ENCODE measurements at places on chromosomes 16 and 17.

- peak; percentile 90 for DNase-seq
These were observed 22.4 kb downstream of the C17orf75 start for GRCh38 chr17:32319548-32319905.

DNA sequence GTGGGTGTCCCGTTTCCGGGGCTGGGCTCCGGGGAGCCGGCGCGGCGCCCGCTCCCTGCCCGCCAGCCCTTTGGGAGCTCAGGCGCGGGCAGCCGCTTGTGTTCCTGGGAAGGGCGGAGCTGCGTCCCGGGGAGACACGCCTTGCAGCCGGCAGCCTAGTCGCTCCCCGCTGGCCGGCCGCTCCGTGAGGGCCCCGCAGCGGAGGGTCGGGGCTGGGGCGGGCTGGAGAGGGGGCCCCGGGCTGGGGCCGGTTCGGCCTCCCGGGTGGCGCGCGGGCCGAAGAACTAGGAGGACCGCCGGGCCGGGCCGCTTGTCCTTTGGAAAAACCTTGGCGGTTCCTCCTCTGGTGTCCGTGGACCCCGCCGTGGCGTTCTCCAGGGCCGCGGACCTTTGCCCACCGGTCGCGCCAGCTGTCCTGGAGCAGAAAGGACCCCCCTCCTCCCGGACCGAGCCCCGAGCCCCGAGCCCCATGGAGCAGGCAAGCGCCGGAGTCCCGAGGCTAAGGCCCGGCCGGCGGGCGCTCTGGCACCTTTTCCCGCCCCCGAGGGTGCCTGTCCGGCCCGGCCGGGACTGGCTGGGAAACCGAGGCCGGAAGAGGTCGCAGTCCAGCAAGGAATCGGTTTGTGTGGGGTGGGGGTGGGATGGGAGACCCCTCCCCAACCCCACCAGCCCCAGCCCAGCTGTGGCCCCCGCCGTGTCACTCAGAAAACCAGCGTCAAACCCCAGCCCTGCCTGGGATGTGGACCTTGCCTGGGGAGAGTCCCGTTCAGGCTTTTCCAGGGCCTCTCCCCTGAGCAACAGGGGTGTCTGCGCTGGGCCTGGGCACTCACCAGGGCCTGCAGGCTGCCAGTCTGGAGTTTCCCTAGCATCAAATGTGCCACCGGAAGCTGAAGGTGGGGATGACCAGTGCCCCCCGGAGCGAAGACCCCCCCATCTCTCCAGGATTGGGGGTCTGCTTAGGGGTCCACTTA is 6.8 kb upstream of the TBC1D3B start:
- no peak for DNase-seq

GRCh38 chr17:1047177-1047878 is 50.4 kb downstream of the TIMM22 start:
- no peak for DNase-seq

DNA sequence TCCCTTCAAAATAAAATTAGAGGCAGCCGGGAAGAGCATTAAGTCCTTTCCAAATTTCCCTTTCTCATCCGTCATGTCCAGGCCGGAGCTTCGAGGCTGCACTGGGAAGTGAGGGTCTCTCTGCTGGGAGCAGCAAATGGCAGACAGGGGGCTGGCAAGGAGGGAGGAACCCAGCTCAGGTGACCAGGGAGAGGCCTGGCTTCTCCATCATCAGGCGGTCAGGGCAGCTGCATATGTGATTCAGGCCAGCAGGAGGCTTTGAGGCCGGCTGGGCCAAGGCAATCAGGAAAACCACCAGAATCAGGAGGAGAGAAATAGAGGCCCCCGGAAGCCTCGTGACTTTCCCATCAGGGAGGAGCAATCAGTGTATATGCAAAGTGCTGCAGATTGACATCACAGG is 85.0 kb upstream of the RPL38 start:
- no peak for DNase-seq

DNA sequence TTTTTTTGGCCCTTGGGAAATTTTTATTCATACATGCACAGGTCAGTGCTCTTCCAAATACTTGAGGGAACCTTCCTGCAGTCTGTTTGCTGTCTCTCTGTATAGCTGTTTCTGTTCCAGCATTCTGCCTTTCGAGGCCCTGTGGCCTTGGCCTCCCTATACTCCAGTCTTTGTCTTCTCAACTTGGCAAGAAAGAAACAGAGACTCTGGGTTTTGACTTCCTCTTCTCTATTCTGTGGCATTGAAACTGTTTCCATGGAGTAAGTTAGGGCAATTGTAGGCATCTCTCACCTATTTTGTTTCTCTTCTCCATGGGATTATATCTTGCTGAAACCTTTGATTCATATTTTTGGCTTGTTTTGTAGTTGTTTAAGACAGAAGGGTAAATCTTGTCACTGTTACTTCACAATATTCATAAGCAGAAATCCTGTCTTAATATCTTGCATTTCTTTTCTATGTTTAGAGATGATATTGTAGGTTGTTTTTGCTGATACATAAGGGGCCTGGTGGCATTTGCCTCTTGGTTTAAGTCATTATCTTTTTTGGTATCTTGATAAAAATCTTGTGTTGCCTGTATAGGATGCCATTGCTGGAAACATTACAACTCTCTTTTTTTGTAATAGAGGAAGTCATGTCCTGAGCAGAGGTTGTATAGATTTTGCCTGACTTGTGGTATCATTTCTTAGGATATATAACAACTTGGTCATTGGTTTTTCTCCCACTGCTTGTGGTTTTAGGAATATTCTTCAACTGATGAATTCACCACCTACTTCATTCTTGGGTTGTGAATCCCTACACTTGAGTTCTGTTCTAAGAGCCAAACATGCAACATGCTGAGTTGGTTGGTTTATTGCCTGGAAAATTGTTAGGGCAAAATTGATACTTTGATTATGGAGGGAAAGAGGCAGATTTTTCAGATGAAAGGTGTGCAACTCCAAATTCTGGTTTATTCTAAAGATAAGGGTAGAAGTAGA is 168.6 kb downstream of the FTO start:
- peak; percentile 22 for DNase-seq

DNA sequence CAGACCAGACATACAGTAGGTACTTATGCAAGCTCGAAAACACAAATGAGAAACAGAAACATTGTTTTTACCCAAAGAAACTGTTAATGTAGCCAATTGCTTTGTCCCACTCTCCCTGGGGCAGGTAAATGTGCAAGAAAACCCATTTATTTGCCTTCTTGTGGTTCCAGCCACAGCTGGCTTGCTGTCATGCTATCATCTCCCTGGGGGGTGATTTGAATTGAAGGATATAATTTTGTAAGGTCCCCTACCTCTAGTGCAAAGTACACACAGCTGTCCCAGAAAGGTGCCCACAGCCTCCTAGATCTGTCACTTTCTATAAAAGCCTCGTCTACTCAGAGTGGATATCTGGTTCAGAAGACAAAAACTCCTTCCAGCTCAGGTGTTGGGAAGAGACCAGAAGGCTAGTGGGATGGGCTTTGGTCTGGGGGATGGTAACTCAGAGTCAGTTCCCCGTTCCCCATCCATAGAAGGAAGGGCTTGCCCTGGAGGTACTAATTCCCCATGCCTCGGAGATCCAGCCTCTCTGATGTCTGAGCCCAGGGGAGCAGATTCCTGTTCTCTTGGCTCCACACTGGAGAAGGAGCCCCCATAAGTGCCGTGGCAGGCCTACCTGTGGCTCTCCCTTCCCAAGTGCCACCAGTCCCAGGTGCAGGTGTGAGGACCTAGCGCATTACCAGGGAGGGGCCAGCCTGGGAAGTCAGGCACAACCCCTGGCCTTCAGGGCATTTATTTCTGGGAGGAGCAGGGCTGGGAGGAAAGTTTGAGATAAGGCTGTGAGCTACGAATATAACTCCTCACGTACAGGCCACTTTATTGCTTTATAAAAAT is 2.4 kb upstream of the PRR15L start:
- DNase-seq, result no peak
